ENCODE measurements at places on chromosomes 13 and 19. TPM values are rescaled to one million over a fixed set of nuclear protein-coding genes. Genes with fewer than 3 reads are reported as not detected.
A peak's percentile ranks its signal among the peaks of the same experiment; 100 is the strongest.

DNA sequence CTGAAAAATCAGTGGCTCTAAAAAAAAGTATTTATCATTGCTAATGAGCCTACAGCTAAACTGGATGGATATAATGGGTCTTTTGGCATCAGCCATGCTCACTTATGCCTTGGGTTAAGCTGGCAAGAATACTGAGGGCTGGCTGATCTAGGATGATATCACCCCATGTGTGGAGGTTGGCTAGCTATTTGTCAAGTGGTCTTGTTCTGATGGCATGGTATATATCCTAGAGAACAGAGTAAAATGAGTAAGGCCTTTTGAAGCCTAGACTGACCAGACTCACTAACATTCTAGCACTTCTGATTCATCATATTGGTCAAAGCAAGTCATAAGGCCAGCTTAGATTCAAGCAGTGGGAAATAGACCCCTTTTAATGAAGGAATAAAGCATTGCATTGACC, 383.0 kb downstream of the SLITRK1 start:
- DNase-seq: no peak

GRCh38 chr13:33351319-33351718, 65.8 kb upstream of the STARD13 start:
- no peak for DNase-seq

DNA sequence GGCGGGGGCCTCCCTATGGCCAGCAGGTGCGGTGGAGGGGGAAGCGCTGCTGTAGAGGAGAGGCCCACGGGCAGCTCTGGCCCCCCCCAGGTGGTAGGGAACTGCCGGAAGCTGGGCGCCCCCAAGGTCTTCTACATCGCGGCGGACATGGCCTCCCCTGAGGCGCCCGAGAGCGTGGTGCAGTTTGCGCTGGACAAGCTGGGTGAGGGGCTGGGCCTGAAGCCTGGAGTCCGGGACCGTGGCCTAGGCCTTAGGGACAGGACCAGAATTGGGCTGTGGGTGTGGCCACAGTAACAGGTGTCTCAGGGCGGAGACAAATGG, 3.8 kb upstream of the RPL36 start:
- DNase-seq: no peak

- DNase-seq: no peak
Measured at GRCh38 chr19:4390567-4391305, 9.6 kb downstream of the SH3GL1 start.

GRCh38 chr13:67464154-67464553, 234.0 kb upstream of the PCDH9 start:
- no peak for DNase-seq

The ZNF350 gene
- total RNA-seq: 10.6 TPM

- no peak for DNase-seq
Measured at GRCh38 chr19:52533901-52534300, 6.4 kb downstream of the ZNF808 start.

DNA sequence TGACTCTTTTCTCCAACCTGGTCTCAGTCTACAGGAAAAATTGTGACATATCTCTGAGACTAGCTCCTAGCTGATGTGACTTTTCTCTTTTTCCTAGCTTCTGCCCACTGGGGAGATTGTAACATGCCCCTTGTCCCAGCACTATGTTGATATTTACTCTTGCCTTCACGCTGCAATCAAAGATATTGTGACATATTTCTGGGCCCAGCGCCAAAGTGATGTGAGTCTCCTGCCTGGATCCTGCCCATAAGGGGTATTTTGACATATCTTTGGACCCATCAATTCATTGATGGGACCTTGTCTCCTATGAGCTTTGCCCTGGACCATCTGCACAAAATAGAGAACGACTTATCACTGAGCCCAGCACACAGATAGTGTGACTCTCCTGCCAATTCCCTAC, 41.1 kb downstream of the ZNF729 start:
- DNase-seq: peak; percentile 17

The ZNF723 gene
- not detected for total RNA-seq

GRCh38 chr19:41324231-41324702, 14.3 kb downstream of the CCDC97 start:
- DNase-seq: no peak

The RETN gene
- total RNA-seq: not detected

DNA sequence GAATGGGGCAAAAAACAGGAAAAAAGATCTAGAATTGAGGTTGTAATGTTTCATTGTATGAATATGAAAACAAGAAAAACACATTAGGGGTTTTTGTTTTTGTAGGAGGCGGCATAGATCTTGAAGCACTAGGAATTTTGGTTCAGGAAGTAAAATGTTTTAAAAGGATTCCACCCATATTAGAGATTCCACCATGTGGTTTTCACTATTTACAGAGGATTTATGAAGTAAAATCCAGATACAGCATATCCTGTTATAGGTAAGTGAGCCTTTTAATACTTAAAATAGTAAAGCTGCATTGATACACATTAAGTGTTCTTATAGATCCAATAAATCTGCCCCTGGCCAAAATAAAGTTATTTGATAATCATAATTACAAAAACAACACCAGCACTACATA, 61.4 kb downstream of the MICU2 start:
- DNase-seq: no peak

- peak; percentile 7 for DNase-seq
Measured at GRCh38 chr19:44573183-44573582, 40.2 kb upstream of the IGSF23 start.

GRCh38 chr13:40661875-40662665, 4.4 kb downstream of the FOXO1 start:
- DNase-seq: no peak

DNA sequence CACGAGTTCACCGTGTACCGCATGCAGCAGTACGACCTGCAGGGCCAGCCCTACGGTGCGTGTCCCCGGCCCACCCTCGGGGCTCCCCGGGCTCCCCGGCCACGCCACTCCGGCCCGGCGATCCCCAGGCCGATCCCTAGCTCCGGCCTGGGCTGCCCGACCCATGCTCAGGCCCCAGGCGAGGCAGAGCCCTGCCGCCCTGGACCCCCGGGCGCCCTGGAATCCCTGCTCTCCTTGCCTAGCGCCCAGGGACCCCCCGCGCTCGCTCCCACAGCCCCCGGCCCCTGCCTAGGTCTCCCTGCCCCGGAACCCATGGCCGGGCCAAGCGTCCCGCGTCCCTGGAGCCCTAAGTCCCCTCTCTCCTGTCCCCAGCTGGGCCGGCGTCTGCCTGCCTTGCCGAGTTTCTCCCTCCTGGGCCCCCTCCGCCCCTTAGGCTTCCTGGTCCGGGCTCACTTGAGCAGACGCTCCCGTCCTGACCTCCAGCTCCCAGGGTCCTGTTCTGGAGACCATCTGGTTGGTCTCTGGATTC, 494 bp downstream of the NCLN start:
- no peak for DNase-seq

- no peak for DNase-seq
Measured at GRCh38 chr19:7230826-7231225, 63.4 kb downstream of the INSR start.

DNA sequence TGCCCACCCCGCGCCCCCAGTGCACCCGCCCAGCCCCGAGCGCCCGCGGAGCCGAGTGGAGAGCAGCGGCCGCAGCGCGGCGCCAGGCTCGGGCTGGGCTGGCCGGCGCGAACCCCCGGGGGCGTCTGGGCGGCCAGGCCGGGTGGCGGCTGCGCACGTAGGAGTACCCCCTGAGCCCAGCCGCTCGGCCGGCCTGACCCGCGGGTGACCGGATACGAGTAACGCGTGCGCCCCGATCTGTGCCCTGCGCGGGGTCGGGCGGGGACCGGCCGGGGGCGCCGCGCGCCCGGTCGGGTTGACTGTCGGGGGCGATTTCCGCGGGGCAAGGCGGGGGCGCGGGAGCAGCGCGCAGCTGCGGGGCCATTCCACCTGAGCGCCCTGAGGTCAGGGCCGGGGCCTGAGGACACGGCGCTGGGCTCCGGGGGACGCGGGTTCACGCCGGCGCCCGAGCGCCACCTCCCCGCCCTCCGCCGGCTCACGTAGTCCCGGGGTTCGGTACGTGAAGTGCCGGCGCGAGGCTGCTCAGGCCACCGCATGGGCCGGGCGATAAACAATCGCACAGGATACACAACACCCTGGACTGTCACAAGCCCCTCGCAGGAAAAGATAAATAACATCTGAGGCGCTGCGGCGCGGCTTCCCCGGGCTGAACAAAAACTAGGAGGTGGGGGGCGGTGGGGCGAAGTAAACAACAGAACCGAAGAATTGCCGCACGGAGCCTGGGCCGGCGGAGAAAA, 37.6 kb upstream of the FLT1 start:
- peak; percentile 83 for DNase-seq

- no peak for DNase-seq
Measured at GRCh38 chr13:42392180-42392579, 120.2 kb downstream of the AKAP11 start.

GRCh38 chr19:49327878-49328544, 3.0 kb upstream of the SLC6A16 start:
- peak; percentile 10 for DNase-seq

The TMEM150B gene
- not detected for total RNA-seq

DNA sequence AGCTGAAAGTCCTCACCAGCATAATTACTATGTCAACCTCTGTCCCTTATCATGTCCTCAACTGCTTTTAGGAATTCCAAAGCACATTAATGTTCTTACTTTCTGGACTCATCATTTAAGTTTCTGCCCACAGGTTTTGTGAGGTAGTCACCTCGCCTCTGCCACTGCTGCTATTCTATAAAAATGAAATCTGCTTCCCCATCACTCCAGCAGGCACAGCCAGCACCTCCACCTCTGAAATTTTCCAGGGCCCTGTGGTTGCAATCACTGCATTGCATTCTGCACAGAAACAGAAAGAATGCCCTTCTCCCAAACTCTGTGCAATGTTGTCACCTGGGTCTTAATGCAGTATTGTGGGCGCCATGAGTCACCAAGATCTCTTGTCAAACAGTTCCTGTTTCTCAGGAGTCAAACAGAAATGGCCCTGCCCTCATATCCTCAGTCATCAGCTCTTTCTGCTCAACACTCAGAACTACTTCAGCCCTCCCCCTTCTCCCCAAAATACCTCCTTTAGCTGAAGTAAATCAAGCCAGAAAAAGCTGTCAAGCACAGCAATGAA, 529.2 kb upstream of the NBEA start:
- no peak for DNase-seq

The CNFN gene
- total RNA-seq: not detected
